Left lung (tissue), 14 donors: ENCODE measurements at places on chromosomes 2 and 18. TPM values are rescaled to one million over a fixed set of nuclear protein-coding genes. Genes with fewer than 3 reads are reported as not detected.

DNA sequence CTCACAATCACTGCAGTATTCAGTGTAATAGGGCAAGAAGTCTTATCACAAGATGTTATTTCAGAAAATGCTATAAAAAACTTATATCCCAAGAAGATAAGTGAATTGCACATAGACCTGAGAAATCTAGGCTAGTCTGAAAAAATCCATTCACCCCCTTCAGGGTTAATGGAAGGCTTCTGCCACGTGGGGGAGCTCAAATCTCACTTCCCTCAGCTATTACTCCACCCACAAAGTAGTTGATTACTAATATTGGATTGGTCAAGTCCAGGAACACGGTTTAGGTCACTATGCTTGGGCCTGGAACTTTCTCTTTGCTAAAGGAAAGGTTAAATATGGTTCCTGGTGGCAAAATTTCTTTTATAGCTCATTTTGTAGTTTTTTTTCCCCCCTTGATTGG, 51.2 kb upstream of the ADAM23 start:
- peak; percentile 8 for DNase-seq
- H3K36me3 ChIP-seq, result no peaks in the 10 kb centered on the region
- no peak overlapping the region for H3K27ac ChIP-seq
- H3K27me3 ChIP-seq, result no peaks in the 10 kb centered on the region
- no peaks in the 10 kb centered on the region for H3K4me1 ChIP-seq
- H3K4me3 ChIP-seq, result no peak overlapping the region

- DNase-seq, result no peak
- H3K27me3 ChIP-seq, result no peaks in the 10 kb centered on the region
Observed at GRCh38 chr2:115294999-115295398, 852.6 kb downstream of the DPP10 start.

DNA sequence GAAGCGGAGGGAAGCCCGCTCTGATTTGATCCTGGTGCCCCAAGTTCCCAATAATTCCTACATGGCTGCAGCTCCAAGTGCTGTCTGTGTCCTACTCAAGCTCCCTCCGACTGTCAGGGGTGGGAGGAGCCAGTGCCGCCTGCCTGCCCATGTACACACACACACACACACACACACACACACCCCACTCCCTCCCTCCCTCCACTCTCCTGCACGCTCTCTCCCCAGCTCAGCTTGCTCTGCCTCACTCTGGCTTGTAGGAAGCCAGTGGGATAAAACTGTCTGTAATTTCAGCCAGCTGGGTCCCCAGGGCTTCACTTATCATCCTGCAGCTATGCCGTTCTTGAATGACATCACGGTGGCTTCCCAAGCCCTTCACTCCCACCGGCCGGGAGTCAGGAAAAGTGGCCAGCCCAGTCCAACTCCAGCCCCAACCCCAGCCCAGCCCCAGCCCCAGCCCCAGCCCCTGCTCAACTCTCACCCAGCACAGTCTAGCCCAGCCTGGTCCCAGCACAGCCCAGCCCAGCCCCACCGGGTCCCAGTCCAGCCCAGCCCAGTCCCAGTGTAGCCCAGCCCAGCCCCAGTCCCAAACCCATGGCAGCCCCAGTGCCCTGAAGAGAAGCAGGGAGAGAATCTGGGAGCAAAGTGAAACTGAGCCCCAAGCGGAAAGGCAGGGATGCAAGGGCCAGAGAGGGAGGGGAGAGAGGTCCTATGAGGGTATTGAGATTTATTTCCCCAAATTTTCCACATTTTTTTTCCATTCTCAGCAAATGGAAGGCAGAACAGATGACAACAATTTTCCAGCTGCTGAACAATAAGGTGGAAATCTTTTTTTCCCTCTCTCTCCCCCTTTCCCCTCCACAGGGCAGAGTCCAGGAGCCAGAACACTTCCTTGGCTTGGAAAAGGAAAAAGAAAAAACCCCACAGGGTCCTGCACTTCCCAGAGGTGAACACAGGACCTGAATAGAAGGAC, 144.0 kb downstream of the TNS1 start:
- peaks cover 18% of the 10 kb centered on the region for H3K4me1 ChIP-seq
- no peaks in the 10 kb centered on the region for H3K27me3 ChIP-seq
- peak; percentile 94 for DNase-seq
- no peak overlapping the region for H3K4me3 ChIP-seq

GRCh38 chr2:54561010-54561409, 104.9 kb downstream of the SPTBN1 start:
- H3K27me3 ChIP-seq, result no peaks in the 10 kb centered on the region
- peak overlapping the region; percentile 97 for H3K27ac ChIP-seq
- no peaks in the 10 kb centered on the region for H3K36me3 ChIP-seq
- DNase-seq, result no peak
- H3K4me1 ChIP-seq, result peaks cover 75% of the 10 kb centered on the region

DNA sequence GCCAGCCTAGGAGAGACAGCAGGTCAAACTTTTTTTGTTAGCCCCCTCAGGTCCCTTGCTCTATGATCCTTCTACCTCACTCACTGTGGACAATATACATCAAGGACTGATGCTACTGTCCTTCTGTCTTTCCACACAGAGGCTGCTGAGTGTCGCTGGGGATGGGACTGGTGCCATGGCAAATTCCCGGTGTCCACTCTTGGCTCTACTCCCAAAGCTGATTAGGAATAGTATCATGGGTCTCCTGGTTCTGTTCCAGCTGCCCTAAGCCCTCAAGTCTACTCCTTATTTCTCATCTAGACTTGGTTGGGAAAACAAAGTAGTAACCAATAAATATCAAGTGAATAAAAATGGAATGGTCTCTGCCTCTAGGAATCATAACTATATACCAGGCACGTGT, 441.3 kb downstream of the TGIF1 start:
- H3K4me3 ChIP-seq, result no peak overlapping the region
- H3K4me1 ChIP-seq, result no peaks in the 10 kb centered on the region

GRCh38 chr2:165793161-165793778, 777 bp downstream of the GALNT3 start:
- peaks cover 28% of the 10 kb centered on the region for H3K4me1 ChIP-seq
- peak; percentile 84 for DNase-seq
- peaks cover 9% of the 10 kb centered on the region for H3K27me3 ChIP-seq
- H3K36me3 ChIP-seq, result no peaks in the 10 kb centered on the region
- peak overlapping the region; percentile 88 for H3K27ac ChIP-seq
- H3K4me3 ChIP-seq, result peak overlapping the region; percentile 43

- H3K27ac ChIP-seq, result no peak overlapping the region
- DNase-seq, result no peak
- H3K27me3 ChIP-seq, result no peaks in the 10 kb centered on the region
- no peak overlapping the region for H3K4me3 ChIP-seq
- H3K36me3 ChIP-seq, result no peaks in the 10 kb centered on the region
Observed at GRCh38 chr2:127355407-127356008, 32.3 kb downstream of the MAP3K2 start.

GRCh38 chr2:190458352-190459107, 50.4 kb downstream of the MFSD6 start:
- H3K36me3 ChIP-seq, result peaks cover 5% of the 10 kb centered on the region
- DNase-seq, result no peak
- H3K27me3 ChIP-seq, result no peaks in the 10 kb centered on the region
- no peaks in the 10 kb centered on the region for H3K4me1 ChIP-seq
- H3K4me3 ChIP-seq, result no peak overlapping the region
- H3K27ac ChIP-seq, result no peak overlapping the region

DNA sequence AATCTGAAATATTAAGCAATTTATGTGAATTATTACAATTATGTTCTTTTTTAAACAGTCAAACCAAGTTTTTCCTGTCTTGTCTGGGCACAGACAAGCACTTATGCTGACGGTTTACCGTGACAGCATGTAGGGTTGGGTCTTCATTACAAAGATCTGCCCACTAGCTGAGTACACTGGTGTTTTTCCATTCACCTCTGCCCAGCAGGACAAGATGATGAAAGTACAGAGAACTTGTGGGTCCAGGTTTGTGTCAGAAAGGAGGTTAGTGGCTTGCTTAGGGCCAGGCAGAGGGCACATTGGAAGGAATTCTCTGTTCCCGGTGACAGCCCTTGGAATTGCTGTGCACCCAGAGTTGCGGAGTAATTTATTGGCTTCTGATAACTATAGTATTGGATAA, 14.0 kb downstream of the NABP1 start:
- no peak overlapping the region for H3K27ac ChIP-seq
- no peak for DNase-seq
- no peak overlapping the region for H3K4me3 ChIP-seq
- peaks cover 40% of the 10 kb centered on the region for H3K36me3 ChIP-seq

GRCh38 chr2:82498777-82499443, 1960.2 kb downstream of the SUCLG1 start:
- no peak overlapping the region for H3K27ac ChIP-seq
- no peaks in the 10 kb centered on the region for H3K36me3 ChIP-seq
- no peak for DNase-seq
- no peak overlapping the region for H3K4me3 ChIP-seq
- no peaks in the 10 kb centered on the region for H3K27me3 ChIP-seq
- H3K4me1 ChIP-seq, result no peaks in the 10 kb centered on the region

- H3K36me3 ChIP-seq, result no peaks in the 10 kb centered on the region
- no peak overlapping the region for H3K4me3 ChIP-seq
- no peak overlapping the region for H3K27ac ChIP-seq
- no peak for DNase-seq
Observed at GRCh38 chr18:48066225-48066652, 135.8 kb upstream of the SMAD2 start.

- no peaks in the 10 kb centered on the region for H3K4me1 ChIP-seq
- no peak overlapping the region for H3K27ac ChIP-seq
- H3K36me3 ChIP-seq, result no peaks in the 10 kb centered on the region
Observed at GRCh38 chr2:98070081-98070480, 16.9 kb upstream of the VWA3B start.

GRCh38 chr2:63651356-63651755, 62.6 kb downstream of the MDH1 start:
- H3K27me3 ChIP-seq, result no peaks in the 10 kb centered on the region
- no peak overlapping the region for H3K4me3 ChIP-seq
- no peaks in the 10 kb centered on the region for H3K36me3 ChIP-seq
- no peak overlapping the region for H3K27ac ChIP-seq
- no peaks in the 10 kb centered on the region for H3K4me1 ChIP-seq
- DNase-seq, result no peak

- H3K36me3 ChIP-seq, result no peaks in the 10 kb centered on the region
- H3K27ac ChIP-seq, result no peak overlapping the region
- no peaks in the 10 kb centered on the region for H3K27me3 ChIP-seq
- no peak for DNase-seq
- H3K4me1 ChIP-seq, result no peaks in the 10 kb centered on the region
Observed at GRCh38 chr18:8812631-8813030, 107.3 kb downstream of the MTCL1 start.

DNA sequence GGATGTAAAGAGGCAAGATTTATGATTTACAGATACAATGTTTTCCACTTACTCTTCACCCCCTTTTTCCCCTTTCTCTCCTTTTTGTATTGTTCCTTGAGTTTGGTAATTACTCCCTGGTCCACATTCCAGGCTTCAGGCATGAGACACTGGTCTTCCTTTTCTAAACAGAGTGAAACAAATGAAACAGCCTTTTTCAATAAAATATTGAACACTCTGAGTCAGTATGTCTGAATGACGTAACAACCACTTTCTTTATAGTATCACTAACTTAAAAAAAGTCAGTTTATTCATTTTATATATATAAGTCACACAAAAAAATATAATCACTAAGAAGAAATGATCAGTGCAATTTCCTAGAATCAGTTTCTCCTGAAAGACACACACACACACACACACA, 79.7 kb downstream of the STRN start:
- H3K36me3 ChIP-seq, result peaks cover 46% of the 10 kb centered on the region
- no peak overlapping the region for H3K27ac ChIP-seq
- no peak overlapping the region for H3K4me3 ChIP-seq

Gene COL6A3
- 598 TPM for total RNA-seq

Gene DNPEP
- total RNA-seq, result 41.6 TPM

Gene RPRD1A
- total RNA-seq, result 37.3 TPM

Gene FAM228A
- total RNA-seq, result 0.41 TPM

Gene NYAP2
- total RNA-seq, result 0.55 TPM

Gene GIGYF2
- 76.6 TPM for total RNA-seq

Gene C1QL2
- total RNA-seq, result not detected

Gene RAX
- total RNA-seq, result not detected

Gene SULT1C2
- total RNA-seq, result 5.4 TPM

Gene TDRD15
- not detected for total RNA-seq

Gene INPP5D
- 15.3 TPM for total RNA-seq

Gene ELOA2
- total RNA-seq, result not detected

Gene GAL3ST2
- total RNA-seq, result not detected

Gene MYO5B
- total RNA-seq, result 23.8 TPM

Gene CPLX4
- total RNA-seq, result not detected
